ENCODE measurements at places on chromosomes 5 and 9.
A peak's percentile ranks its signal among the peaks of the same experiment; 100 is the strongest.

- no peak for DNase-seq
These were observed 53.9 kb upstream of the HMHB1 start for GRCh38 chr5:143758015-143758414.

DNA sequence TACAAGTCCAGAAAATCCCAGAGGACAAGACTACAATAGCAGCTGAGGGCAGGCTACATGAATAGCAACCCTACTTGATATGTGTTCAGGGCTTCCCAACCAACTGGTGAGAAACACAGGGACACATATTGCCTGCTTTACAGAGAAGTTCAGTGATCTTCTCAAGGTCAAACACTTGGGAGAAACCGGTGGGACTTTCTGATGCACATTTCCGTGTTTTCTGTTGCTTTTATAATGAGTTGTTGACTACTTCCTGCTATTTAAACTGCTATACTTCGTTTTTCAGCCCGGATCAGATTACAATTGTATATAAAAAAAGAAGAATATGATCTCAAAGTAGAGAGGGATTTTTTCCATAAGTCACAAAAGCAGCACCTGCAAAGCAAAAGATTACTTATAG, 175.1 kb downstream of the SNX18 start:
- DNase-seq: no peak

DNA sequence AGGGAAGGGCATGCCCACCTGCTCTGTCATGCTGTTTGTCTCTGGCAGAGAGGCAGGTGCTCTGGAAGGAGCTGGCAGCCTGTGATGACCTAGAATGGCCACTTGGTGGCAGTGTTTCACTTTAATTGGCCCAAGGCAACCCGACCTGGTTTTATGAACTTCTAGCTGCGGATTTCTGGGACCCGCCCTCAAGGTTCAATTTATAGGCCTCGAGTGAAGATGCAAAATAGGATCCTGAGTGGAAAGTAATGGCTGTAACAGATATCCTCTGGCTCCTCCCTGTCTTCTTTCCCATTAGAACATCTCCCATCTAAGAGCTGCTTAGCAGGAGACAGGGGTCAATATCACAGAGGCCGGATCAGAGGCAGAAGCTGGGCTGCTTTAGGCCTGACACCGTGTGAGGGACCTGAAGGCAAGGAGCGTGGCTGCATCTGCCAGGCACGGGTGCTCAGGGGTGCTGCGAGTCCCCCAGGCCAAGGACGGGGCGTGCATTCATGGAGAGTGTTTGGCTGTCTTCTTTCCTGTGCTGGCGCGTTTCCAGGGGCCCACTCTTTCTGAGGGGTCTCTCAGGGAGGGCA, 56.7 kb upstream of the SLC28A3 start:
- peak; percentile 49 for DNase-seq

DNA sequence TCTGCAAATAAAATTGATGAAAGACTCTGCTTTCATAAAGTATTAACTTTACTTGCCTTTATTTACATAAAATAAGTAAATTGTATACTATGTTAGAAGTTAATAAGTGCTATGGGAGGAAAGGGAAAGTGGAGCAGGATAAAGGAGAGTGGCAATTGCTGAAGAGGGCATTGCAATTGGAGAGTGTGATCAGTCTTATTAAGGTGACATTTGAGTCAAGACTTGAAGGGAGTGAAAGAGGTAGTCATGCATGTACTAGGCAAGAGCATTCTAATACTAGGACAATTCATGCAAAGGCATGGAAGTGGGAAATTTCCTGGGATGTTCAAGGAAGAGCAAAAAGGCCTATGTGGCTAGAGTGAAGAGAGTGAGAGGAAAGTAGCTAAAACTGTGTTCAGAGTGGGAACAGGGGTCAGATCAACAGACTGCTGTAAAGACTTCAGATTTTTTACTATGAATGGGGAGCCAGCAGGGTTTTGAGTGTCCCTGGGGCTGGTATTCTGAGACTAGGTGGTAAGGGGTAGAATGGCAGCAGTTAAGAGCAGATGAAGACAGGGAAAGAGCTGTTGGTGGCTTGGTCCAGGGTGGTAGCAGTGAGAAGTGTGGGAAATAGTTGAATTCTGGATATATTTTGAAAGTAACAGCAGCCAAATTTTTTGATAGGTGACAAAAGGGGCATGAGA, 182.3 kb upstream of the RIOK2 start:
- DNase-seq: no peak

GRCh38 chr5:27172693-27173092, 134.3 kb upstream of the CDH9 start:
- DNase-seq: no peak

GRCh38 chr5:42631241-42631640, 125.4 kb upstream of the CCDC152 start:
- DNase-seq: no peak

GRCh38 chr5:39080597-39081204, 6.5 kb upstream of the RICTOR start:
- no peak for DNase-seq

- no peak for DNase-seq
These were observed 246.1 kb upstream of the IRX4 start for GRCh38 chr5:2128686-2129355.

DNA sequence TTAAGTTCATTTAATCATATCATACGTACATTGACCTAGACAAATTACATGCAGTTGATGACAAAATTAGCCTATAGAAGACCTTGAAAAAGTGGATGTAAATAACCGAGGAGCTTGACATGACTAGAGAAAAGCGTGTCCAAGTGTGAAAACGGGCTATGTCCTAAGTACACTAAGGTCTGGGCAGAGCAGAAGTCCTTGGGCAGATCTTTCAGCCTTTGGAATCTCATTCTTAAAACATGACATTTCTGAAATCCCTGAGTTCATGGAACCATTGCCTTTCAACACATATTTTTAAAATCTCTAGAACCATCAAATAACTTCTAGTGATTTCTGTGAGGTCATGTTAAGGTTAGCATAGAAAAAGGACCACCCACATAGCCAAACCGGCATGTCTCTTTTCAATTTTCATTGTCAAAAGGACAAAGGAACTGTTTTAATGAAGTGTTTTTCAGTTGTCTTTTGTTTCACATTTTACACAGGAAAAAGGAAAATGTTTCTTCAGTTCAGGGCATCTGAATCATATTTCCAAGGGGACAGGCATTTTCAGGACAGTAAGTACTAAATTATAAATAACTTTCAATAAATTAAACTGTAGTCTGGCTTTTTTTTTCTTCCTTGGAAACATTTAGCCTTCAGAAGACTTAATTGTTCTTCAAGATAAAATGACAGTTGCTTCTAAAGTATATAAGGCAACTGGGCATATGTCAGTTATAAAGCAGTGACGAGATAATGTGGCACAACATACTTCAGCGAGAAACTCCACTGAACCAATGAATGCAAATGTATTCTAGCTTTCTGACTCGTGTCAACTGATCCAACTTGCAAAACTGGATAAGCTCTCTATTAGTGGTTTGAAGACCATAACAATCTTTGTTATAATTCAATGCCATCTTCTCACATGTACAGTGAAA, 416.8 kb downstream of the NFIB start:
- DNase-seq: no peak

GRCh38 chr9:79430619-79431018, 141.1 kb upstream of the TLE4 start:
- no peak for DNase-seq

DNA sequence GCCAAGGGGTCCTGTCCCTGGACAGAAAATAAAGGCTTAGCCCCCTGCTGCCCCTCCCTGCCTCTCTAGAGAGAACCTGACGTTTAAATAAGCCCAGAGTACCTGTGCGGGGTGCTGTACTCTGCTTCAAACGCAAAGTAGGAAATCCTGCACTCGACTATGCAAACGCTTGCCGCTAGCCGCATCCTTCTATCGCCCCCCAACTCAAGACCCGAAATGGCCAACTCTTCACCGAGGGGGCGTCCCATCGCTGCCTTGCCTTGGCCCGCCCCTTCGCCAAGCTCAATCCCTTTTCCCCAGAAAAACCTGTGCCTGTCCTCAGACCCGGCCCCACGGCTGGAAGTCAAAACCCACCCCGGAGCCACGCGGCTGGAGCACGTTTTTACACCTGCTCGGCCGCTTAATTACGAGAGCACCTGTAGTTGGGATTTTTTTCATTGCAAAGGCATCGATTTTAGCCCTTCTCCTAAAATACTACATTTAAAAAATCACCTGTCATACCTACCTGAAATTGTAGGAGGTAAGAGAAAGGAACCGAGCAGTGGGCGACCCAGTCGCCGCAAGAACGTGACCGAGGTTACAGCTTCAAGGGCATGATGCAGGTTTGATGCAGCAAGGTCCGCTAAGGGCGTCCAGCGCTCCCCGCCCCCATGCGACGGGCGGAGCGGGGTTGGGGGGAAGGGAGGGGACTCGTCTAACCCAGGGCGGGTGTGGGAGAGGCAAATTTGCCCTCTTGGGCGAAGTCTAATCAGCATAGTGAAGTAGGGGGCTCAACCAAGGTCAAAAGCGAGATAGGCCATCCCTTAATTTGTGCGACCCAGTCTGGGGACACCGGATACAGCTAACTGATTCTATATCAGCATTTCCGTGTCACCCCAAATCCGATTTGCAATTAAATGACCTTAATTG, 3.5 kb downstream of the ELAVL2 start:
- no peak for DNase-seq

DNA sequence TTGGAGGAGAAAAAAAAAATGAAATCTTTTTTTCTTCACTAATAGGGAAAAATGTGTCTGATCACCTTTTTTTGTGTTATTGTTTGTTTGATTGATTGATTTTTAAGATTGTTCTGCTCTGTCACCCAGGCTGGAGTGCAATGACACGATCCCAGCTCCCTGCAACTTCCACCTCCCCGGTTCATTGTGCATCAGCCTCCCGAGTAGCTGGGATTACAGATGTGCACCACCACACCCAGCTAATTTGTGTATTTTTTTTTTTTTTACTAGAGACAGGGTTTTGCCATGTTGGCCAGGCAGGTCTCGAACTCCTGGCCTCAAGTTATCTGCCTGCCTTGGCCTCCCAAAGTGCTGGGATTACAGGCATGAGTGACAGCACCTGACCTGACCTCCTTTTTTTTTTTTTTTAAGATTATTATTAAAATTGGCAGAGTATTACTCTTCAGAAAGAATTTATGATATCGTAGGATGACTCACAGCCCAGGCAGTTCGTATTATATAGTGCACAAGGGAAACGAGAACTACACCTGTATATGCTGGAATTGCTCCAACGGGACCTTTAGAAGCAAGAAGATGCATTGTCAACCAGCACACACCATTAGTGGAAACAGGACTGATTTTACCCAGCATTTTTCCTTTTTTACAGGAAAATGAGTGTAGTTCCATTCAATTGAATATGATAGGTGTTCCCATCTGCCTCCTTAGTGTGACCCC, 27.7 kb downstream of the FUBP3 start:
- no peak for DNase-seq

GRCh38 chr5:1278216-1278615, 16.7 kb downstream of the TERT start:
- DNase-seq: no peak

DNA sequence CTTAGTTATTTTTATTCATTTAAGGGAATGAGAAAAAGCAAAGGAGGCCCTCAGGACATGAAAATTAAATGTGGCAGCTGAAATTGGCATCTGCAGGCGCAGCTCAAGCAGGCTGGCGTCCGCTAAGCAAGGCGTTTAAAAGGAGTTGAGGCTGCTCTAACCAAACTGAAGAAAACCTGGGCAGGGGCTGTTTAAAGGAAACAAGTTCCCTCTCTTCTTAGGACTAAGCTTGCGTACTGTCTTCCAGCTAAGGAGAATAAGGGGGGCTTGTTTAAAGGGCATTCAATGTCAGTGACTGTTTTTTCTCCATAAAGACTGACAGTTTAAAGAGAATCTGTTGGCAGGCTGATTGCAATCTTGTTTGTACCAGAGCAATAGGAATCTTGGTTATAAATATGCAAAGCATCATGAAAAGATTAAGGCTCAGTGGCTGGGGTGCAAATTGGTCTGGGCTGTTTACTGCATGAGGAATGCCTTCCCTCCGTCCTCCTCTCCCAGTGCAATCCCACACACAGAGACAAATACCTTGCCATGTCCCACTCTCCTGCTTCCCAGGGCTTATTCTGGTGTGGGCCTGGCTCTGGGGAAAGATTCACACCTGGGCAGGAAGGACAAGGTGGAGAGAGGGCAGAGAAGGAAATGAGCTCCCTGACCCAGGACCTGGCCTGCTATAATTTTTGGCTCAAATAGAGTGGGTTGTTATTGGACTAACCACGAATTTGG, 85.9 kb upstream of the LIFR start:
- DNase-seq: no peak

DNA sequence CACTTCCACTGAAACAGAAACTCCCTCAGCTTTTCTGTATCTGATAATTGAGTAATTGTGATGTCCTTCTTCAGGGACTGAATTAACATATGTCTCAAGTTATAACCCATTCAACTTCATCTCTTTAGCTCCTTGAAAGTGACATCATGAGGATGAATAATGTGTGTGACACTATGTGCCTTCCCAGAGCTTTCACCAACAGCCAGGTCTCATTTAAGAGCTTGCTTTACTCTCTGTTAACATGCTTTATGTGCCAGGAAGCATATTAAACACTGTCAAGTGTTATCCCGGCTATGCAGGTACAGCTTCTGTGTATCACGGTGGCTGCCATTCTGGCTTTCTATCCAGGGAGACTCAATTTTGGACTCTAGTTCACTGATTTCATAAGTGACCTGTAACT, 799.9 kb downstream of the CDH12 start:
- DNase-seq: no peak

- no peak for DNase-seq
These were observed 241.8 kb upstream of the SLC24A2 start for GRCh38 chr9:20030671-20031070.

- DNase-seq: no peak
These were observed 10.0 kb downstream of the HMGCS1 start for GRCh38 chr5:43303242-43303641.

DNA sequence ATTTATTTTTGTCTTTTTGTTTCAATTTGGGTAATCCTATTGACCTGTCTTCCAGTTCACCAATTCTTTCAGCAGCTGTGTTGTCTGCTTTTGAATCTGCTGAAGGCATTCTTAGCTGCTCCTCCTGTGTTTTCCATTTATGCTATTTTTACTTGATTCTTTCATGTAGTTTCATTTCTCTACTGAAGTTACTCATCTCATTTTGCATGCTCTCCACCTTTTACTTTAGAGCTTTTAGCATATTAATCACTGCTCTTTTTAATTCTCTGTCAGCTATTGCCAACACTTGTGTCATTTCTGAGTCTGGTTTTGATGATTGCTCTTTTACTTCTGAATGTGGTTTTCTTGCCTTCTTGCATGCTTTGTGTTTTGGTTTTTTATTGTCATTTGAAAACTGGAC, 496.0 kb upstream of the CLINT1 start:
- no peak for DNase-seq

- no peak for DNase-seq
These were observed 213.3 kb downstream of the CDK5RAP2 start for GRCh38 chr9:120366644-120367019.

- no peak for DNase-seq
These were observed 990.6 kb upstream of the TYRP1 start for GRCh38 chr9:11702548-11702947.

GRCh38 chr9:109969573-109970237, 189.7 kb downstream of the PALM2AKAP2 start:
- no peak for DNase-seq

- DNase-seq: no peak
These were observed 63.1 kb downstream of the RNF38 start for GRCh38 chr9:36337002-36337401.

DNA sequence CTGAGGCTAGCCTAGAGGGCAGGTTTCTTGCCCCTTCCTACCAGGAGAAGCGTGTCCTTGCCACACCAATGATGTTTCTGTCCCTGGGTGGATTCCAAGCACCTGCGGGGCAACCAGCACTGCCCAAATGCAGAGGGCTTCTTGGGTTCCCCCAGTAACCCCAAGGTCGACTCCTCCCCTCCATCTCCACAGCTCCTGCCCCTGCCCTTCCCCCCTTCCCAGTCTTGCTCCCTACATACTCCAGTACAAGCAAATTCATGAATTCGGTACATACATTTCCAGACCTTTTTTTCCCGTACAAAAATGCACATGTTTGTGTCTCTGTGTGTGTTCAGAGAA, 12.8 kb upstream of the JADE2 start:
- DNase-seq: no peak

Measured in stimulated activated CD4-positive, alpha-beta T cell treated with anti-CD3 and anti-CD28 coated beads, Interleukin-12 subunit alpha, Interleukin-12 subunit beta, amount 100 ng/mL, for 24 hours (primary cell).